ENCODE measurements at places on chromosomes 7 and 10. TPM values are rescaled to one million over a fixed set of nuclear protein-coding genes. Genes with fewer than 3 reads are reported as not detected.

DNA sequence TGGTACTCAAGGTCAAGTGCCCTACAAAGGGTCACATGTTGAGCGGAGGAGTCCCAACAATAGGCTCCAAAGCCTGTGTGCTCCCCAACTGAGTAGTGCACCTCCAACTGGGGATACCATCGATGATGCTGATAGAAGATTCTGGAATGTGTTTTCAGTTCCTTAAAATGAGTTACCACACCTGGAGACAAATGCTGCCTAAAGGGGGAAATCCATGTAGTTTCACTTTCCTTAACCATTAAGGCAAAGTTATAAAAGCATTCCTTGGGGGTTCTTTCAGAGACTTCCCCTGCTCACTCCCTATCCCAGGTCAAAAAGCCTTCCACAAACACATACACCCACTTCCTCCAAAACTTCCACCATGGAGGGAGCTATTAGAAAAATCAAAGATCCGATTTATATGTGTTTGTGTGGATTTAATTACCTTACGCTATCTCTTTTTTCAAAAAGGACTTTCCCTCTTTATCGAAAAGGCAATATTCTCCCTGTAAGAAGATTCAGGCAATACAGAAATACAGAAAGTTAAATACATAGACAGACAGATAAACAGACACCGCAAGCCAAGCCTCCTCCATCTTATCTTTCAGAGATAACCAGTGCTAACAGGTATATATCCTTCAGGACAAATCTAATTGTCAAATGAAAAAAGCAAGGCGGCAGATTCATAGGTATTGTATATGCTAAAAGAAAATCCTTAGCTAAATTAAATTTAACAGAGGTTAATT is 135.9 kb upstream of the ASAH2 start:
- no peak overlapping the region for H3K4me3 ChIP-seq
- no peaks in the 10 kb centered on the region for H3K27me3 ChIP-seq
- H3K36me3 ChIP-seq: no peaks in the 10 kb centered on the region
- H3K4me1 ChIP-seq: no peaks in the 10 kb centered on the region

DNA sequence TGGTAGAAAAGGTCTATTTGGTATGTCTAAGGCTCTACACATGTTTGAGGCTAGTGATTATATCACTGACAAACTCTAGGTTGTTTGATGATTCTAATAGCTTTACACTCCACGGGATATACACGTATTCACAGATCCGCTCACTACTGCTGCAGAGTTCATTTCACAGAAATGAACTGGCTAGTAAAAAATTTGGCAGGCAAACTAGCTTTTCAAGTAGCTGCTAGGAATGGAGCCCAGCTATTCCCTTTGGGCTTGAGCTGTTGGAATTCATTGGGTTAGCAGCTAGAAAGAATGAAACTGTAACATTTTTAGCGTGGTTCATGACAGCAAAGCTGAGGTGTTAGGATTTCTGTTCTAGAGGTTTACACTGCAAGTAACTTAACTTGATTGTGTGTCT is 37.6 kb downstream of the R3HCC1L start:
- H3K4me3 ChIP-seq: no peak overlapping the region
- H3K4me1 ChIP-seq: no peaks in the 10 kb centered on the region
- DNase-seq: no peak
- H3K27ac ChIP-seq: no peak overlapping the region
- H3K27me3 ChIP-seq: no peaks in the 10 kb centered on the region

GRCh38 chr10:125123476-125124114 is 36.8 kb downstream of the CTBP2 start:
- no peak overlapping the region for H3K27ac ChIP-seq
- H3K36me3 ChIP-seq: no peaks in the 10 kb centered on the region
- no peak for DNase-seq
- peaks cover 68% of the 10 kb centered on the region for H3K4me1 ChIP-seq

GRCh38 chr7:112138938-112139337 is 67.3 kb downstream of the DOCK4 start:
- H3K4me3 ChIP-seq: no peak overlapping the region
- H3K27ac ChIP-seq: no peak overlapping the region
- no peaks in the 10 kb centered on the region for H3K27me3 ChIP-seq
- H3K36me3 ChIP-seq: no peaks in the 10 kb centered on the region
- no peaks in the 10 kb centered on the region for H3K4me1 ChIP-seq

The PHYH gene
- 6.9 TPM for total RNA-seq

The SBDS gene
- total RNA-seq: 199 TPM

The MYOZ1 gene
- total RNA-seq: not detected

Data from natural killer cell (primary cell).